Esophagus mucosa (tissue), 1 donor: ENCODE measurements at places on chromosomes 4 and X.

GRCh38 chr4:6578221-6578620, 3.2 kb downstream of the MAN2B2 start:
- ATAC-seq, result no peak

DNA sequence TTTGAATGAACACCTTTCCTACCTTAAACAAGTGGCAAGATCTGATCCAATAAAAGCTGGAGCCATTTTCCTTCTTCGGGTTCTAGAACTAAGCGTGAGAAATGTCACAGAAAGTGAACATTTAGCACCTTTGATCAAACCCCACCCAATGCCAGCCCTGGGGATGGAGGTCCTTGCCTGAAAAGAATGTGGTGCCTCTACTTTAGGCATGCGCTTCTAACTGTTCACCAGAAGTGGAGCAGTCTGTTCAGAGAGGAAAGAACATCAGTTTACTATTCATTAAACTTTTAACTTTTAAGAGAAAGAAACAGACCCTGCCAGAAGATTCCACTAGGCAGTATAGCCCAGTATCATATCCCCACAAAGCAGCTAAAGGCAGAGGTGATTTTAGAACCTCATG, 75.9 kb downstream of the INTS12 start:
- peak; percentile 25 for ATAC-seq

DNA sequence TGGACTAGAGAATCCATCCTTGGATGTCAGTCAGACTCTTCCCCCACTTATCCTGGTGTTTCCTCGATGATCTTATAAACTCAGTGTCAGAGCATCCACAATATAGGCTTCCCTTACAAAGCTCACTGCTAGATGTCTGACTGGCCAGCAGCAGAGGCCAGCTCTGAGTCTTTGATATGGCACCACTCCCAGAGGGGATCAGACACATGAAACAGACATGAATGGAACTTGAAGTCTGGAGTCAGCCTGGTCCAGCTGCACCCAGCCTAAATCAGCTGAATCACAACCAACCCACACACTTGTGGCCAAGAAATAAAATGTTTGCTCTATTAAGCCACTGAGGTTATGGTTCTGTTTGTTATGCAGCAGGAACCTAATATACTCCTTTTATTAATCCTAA, 129.6 kb upstream of the MED14 start:
- no peak for ATAC-seq

- no peak for ATAC-seq
These were observed 109.5 kb upstream of the ADRA2C start for GRCh38 chr4:3656416-3657356.

DNA sequence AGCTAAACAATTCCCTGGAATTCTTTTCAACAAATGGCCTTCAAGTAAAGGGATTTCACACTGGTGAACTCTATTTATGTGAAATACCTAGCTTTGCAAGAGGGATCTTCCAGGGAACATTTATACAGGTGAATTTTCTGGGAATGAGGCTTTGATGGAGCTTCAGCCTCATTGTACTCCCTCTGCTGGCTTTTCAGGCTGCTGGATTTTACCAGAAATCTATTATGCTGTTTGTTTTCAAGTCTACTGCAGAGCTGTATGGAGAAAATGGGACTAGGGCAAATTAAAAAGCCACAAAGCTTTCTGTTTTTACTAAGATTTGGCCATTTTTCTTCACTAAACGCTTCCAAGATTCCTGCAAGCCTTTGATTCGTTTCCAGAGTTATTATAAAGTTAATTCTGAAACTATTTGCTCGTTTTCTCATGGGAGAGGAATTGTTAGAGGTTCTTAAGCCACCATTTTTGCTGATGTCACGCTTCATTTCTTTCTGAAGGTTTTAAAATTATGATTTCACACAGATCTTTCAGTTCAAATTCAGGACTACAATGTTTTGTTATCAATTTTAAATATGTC, 31.6 kb downstream of the KDM6A start:
- ATAC-seq, result no peak

DNA sequence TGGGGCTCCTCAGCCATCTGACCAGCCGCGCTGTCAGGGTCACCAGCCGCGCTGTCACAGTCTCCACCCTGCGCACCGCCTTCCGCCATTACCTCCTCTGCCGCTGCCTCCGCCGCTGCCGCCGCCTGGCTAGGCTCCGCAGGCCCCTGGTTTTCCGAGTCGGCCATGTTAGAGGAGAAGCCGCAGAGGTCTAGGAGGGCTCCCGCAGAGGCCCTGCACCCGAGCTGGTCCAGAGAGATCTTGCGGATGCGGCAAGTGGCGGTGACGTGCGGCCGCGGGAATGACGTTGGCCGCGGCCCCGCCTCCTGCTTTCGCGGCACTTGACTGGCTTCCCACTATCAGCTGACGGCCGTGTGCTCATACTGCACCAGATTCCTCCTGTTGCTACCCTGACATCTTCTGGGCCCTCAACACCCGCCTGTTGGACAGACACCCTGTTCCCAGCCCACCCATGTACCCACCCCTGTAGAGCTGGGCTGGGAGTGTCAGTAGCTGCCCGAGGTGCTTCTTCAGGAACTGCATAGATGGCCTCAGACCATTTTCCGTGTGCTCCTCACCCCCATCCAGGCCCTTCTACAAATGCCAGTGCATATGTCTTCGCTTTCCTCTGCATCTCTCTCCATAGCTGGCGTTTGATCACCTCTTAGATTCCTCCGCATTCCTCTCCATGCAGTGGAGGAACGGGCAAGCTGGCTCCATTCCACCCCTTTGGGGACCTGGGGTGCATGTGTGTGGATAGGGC, at the start of gene NAP1L5:
NAP1L5 (minus strand) TSS at position 242 of the 742 bp plus-strand sequence; CDS start at position 167, 75 bp downstream.
- peak; percentile 81 for ATAC-seq

- ATAC-seq, result no peak
These were observed 168.6 kb downstream of the NEK1 start for GRCh38 chr4:169443748-169444147.

- no peak for ATAC-seq
These were observed 14.7 kb upstream of the ATP8A1 start for GRCh38 chr4:42671431-42672194.

GRCh38 chr4:183576701-183577404, 72.0 kb downstream of the ING2 start:
- no peak for ATAC-seq

DNA sequence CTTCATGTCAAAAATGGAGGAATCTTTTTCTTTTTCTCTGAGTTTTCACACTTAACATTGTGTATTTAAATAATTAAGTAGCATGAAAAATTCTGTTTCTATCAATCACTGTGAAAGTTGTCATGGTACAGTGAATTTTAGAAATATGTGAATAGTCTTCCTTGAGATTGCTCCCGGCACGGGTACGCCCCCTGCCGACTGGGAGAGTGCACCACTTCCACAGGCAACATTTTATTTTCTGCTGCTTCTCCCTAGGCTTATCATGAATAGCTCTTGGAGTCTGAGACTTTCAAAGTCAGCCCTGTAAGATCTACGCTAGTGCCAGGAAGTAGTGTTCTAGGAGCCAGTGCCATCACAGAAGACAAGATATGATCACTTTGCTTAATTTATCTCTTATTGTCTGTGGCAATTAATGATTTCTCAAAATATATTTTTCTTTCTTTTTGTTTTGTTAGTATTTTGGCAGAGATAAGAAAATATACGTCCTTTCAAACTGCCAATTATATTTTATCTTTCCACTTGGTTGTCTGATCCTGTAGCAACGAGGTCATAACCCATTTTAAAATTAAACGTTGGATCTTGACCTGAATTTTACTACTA, 763.8 kb upstream of the AADAT start:
- ATAC-seq, result no peak

- ATAC-seq, result no peak
These were observed 37.9 kb downstream of the LDB2 start for GRCh38 chr4:16860516-16860915.

DNA sequence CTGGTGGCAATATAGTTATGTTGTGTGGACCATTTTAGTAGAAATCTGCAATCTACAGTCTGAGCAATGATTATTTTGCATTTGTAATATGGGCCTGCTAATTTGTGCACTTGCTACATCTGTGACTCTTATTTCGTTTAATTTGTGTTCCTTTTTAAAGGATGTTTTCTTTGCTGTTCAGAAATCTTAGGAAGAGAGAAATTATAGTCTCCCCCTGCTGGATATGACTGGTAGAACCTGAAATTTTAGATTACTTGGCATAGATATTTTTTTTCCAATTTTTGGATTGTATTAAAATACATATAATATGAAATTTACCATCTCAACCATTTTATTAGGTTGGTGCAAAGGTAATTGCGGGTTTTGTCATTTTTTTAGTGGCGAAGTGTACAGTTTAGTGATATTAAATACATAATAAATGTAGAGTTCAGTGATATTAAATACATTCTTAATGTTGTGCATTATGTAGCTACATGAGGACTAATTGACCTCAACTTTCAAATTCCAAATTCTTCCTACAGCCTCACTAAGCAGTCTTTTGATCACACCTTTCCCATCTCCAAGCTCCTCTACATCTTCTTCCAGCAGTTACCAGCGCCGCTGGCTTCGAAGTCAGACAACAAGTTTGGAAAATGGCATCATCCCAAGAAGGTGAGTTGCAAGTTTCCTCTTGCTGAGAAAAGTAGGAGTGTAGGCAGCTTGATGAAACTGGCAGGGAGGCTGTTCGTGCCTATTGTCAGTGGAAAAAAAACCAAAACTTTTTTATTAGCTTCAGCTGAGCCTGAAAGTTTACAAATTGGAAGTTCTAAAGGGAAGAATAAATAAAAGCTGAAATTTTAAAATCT, 82.2 kb downstream of the FNIP2 start:
- peak; percentile 69 for ATAC-seq

DNA sequence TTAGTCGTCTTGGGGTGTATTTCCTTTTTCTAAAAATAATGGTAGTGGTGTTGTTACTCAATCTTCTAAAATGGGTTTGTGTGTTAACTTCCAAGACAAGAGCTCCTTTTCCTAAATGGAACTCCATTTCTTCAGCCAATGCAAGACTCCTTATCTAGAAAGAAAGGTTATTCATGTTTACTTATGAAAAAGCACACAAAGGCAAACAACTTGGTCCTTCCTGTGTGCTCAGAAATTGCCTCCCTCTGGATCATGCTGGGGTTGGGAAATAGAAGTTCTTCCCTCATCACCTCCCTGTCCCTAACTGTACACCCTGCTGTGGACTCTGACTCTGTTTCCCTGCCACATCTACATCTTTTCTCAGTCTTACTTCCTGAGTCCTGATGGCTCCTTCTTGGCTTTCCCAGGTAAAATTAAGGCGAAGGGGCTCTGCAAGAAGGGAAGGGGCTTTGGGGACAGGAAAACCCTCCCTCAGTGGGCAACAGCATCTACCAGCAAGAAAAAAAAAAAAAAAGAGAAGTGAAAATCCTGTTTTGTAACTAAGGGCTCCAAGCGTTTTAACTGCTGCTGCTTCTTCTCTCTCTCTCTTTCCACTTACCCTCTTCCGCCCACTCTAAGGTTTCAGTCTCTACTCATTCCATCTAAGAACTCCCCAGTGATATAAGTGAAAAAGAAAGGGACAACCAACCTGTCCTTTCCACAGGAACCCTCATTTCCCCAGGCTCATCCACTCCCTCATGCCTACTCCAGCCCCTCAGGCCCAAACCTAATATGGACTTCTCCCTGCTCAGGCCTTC, 19.8 kb upstream of the TASL start:
- ATAC-seq, result no peak

DNA sequence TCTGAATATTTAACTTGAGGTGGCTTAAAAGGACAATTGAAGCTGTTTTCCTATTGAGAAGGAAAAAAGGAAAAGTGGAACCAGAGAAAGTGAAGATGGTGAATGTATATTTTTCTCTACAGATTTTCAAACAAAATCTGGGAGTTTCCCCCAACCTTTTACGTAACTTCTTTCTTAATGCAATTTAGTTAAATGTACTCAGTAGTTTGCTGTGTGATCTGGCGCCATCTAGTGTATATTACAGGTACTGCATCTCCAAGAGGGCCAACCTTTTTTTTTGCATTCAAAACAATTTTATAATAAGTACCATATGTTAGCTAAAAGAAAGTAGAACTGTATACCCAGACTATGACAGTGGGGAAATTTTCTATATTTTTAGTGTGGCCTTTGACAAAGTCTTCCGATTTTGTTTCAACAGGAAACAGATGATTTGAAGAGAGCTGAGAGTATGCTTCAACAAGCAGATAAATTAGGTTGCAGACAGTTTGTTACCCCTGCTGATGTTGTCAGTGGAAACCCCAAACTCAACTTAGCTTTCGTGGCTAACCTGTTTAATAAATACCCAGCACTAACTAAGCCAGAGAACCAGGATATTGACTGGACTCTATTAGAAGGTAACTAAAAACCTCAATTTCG, 82.0 kb downstream of the PLS3 start:
- peak; percentile 64 for ATAC-seq

DNA sequence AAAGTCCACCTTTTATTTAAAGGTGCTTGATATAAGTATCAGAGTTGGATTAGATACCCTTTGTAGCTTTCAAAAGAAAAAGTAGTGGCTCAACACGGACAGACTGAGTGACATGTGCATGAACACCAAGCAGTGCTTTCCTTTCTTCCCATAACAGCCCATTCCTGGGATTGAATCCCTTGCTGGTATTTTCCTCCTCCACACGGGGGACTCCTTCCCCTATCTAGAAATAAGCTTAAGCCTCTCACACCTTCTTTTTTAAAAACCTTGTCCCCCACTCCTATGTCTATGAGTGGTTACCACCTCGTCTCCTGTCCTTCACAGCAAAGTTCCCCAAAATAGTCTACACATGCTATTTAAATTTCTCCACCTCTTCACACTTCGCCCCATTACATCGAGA, 5.1 kb downstream of the AP1S2 start:
- ATAC-seq, result no peak

DNA sequence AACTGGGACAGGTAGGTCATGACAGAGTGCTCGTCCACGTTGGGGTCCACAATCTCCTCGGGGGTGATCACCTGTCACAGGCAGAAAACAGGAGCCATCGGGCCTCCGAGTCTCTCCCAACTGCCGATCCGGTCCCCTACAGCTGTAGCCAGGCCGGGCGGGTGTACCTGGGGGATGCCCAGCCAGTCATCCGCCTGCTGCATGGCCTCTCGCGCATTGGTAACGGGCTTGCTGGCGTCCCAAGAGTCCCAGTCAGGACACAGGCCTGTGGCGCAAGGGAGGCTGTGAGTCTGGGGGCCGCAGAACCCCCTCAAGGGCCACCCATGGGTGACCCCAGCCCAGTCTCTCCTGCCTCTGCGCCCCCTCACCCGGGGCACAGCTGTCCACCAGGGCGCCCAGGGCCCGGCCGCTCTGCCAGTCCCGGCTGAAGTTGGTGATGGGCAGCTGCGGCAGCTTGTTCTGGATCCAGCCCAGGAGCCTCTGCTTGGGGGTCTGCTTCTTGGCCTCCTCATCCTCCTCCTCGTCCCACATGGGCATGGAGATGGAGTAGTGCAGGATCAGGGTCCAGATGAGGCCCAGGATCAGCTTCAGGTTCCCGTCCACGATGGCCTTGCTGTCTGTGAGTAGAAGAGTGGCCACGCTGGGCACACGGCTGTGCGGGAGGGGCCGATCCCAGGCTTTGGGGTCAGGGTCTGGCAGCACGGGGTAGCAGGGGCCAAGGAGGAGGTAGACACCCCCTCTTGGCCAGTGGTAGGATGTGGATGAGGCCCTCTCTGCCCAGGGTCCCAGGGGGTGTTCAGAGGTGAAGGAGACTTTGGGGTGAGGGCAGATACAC, 6.7 kb downstream of the FLNA start:
- no peak for ATAC-seq
